ENCODE measurements at places on chromosomes 4 and X.

DNA sequence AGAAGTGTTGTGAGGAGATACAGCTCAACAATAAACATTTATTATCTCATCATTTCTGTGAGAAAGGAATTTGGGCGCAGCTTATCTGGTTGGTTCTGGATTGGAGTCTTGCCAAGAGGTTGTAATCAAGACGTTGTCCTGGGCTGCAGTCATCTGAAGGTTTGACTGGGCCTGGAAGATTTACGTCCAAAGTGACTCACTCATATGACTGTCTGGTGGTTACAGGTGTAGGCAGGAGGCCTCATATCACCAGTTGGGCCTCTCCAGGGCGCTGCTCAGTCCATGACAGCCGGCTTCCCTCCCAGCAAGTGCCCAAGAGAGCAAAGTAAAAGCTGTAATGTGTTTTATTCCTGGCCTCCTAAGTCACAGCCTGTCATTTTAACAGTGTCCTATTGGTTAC, 106.3 kb downstream of the USP46 start:
- no peak for DNase-seq

GRCh38 chrX:31038575-31039326, 33.1 kb downstream of the FTHL17 start:
- DNase-seq, result no peak

DNA sequence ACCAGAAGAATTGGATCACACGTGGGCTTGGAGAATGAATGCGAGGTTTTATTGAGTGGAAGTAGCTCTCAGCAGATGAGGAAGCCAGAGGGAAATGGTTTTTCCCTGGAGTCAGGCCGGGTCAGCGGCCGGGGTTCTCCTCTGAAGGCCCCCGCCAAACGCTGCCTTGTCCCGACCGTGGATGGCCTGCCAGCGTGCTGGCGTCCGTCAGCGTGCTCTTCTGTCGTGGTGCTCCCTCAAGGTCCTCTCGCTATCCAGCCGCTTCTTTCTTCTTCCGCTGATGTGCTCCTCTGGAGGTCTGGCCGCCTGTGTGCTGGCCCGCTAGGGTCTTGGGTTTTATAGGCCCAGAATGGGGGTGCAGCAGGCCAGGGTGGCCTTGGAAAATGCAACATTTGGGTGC, 632.2 kb downstream of the TRAM1L1 start:
- DNase-seq, result no peak

- DNase-seq, result no peak
Measured at GRCh38 chr4:77920371-77920770, 57.7 kb downstream of the MRPL1 start.

- no peak for DNase-seq
Measured at GRCh38 chr4:65311120-65311519, 359.2 kb downstream of the EPHA5 start.

DNA sequence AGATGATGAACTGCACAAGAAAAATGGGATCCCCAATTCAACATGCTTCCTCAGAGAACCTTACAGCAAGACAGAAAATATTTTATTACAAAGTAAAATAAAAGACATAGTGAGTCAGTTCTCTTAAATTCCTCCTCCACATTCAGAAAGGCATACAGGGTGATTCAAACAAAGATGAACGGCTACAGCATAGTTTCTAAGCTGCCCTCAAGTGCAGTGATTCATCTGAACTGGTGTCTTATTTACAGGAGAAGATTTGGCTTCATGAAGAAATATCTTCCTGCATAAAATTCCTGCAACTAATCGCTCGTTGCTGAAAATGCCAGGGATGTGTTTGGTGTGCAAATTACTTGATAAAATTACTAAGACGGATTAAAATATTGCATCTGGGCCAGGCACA, 103.6 kb downstream of the PRKX start:
- DNase-seq, result no peak

GRCh38 chrX:39244147-39244546, 442.9 kb downstream of the MID1IP1 start:
- no peak for DNase-seq

DNA sequence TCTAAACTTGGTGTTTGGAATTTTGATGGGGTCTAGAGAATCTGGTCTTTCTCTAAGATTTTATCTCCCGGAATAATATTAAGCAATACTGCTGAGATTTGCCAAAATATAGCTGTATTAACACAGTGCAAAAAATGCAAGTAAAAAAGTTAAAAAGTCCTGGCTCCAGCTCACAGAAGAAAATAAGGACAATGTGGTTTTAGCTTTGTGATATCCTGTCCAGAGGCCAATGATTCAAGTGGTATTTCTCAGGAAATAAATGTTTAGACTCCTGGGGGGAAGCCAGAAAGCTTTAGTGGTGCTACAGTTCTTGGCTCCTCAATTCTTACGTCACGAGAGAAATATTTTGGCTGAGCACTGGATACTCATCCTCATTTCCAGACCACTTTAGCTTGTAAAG, 40.9 kb upstream of the IL13RA2 start:
- DNase-seq, result no peak

DNA sequence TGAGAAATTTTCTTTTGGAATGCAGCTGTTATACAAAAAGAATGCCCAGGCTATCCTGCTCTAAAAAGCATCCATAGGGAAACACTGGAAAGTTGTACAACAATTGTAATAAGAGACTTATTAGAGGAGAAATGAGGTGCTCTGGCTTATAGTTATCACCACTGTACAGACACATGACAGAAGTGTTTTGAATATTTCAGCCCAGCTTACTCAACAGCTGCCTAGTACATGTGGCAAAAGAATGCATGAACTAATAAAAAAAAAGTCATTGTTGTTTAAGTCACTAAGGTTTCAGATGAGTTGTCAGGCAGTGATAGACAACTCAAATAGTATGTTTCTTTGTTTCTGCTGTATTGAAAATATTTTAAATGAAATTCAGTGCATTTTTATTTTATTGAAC, 307.7 kb downstream of the GPM6A start:
- no peak for DNase-seq

DNA sequence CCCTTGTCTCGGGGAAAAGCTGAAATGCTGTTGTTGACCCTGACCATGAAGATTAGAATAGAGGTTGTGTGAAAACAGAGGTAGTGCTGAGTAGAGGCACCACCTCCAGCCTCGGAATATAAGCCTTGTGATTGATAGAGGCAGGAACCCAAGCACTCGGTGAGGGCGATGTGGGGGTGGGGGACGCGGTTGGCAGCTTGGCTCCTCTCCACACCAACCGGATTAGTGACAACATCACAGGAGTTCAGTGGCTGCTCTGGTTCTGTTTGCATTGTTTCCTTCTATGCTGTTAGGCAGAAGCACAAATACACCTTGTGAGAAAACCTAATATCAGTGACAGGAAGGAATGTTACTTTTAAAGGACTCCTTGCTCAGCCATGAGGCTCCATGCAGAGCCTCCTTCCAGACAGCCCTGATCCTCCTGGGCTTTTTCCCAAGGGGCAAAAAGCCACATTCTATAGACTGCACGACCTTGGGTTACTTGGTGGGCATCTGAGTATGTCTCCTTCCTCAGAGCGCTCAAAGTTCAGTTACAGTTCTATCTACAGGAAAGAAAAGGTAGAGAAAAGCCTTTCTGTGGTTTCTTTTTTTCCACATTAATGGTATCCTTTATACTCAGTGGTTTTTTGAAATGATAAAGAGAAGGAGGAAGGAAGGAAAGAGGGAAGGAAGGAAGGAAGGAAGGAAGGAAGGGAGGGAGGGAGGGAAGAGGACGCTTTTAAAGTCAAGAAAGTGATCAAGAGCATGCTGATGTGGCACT, 150.4 kb upstream of the NOCT start:
- no peak for DNase-seq

- no peak for DNase-seq
Measured at GRCh38 chr4:71609167-71609566, 174.7 kb downstream of the GC start.

GRCh38 chrX:151912780-151913179, at the start of gene MAGEA4:
MAGEA4 (plus strand) TSS chrX:151912889; CDS start chrX:151923665, 10,776 bp downstream.
- no peak for DNase-seq

GRCh38 chrX:23435108-23435507, 100.5 kb downstream of the PTCHD1 start:
- no peak for DNase-seq

DNA sequence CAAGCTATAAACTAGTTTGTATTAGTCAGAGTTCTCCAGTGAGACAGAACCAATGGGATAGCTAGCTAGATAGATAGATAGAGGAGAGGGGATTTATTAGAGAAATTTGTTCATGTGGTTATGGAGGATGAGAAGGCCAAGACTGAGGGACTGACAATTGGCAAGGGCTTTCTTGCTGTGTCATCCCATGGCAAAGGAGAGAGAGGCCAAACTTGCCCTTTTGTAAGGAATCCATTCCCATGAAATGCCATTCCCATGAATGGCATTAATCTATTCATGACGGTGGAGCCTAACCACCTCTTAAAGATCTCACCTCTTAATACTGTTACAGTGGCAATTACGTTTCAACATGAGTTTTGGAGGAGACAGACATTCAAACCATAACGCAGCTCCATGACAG, 58.1 kb downstream of the LINC00632 start:
- DNase-seq, result no peak

DNA sequence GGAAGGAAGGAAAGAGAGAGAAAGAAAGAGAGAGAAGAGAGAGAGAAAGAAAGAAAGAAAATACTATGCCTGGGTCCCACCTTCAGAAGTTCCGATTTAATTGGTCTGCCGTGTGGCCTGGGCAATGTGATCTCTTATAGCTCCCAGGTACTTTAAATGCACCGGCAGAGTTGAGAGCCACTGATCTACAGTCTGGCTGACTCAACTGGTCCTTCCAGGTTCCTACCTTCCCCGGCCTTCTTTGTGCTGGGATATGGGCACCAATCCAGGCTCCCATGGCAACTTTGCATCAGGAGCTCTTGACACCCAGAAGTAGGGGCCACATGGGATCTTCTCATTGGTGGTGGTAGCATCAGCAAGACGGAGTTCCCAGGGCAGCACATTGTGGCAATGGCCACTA, 186.5 kb upstream of the ATP6AP2 start:
- DNase-seq, result no peak

GRCh38 chrX:100379388-100379986, 30.6 kb downstream of the PCDH19 start:
- no peak for DNase-seq

DNA sequence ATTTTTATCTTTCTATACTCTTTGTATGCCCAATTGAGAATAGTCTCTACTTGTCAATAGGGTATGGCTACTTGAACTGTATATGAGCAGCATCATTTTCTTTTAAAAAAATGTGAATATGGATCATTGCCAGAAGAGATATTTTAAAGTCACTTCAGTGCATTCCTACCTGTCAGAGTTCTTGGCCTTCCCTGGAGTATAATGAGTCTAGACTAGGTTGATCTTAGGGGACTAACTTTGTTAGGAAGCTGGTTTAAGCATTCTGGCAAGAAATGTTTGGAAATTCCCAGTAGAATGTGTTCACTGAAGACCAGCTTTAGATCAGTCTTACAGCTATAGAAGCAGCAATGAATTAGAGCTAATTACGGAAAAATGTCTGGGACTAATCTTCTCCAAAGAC, 178.2 kb downstream of the FAT4 start:
- DNase-seq, result no peak

DNA sequence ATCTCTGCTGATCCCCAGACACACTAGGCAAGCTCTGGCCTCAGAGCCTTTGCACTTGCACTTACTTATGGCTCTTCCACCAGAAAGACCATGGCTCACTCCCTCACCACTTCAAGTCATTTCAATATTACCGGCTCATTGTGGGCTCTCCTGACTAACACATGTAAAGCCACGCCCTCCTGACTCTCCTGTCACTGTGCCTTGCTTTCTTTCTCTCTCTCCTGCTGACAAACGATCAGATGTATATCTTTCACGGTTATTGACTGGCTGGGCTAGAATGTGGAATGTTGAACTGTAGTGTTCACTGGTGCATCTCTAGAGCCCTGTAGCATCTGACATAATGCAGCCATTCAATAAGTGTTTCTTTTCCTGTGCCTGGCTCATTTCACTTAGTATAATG, 425.1 kb downstream of the RAB28 start:
- DNase-seq, result no peak

- DNase-seq, result no peak
Measured at GRCh38 chr4:67320645-67321044, 224.7 kb downstream of the CENPC start.

- no peak for DNase-seq
Measured at GRCh38 chrX:22136711-22137110, 104.6 kb downstream of the PHEX start.

DNA sequence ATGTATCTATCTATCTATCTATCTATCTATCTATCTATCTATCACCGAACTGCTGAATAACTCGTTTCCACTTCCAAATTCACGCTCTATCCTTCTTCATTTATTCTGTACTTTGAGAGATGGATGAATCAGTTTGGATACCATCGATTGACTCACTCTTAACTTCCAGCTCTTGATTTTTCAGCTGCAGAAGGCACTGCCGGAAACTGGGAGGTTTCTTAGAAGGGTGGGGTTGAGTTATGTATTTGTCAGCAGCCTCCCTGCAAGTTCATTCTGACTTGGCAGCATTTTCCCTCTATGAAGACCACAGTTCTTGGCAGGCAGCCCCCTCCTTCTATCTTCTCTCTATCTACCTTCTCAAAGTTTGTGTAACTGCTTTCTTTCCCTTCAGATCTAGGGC, 112.0 kb upstream of the MAGEB18 start:
- no peak for DNase-seq

DNA sequence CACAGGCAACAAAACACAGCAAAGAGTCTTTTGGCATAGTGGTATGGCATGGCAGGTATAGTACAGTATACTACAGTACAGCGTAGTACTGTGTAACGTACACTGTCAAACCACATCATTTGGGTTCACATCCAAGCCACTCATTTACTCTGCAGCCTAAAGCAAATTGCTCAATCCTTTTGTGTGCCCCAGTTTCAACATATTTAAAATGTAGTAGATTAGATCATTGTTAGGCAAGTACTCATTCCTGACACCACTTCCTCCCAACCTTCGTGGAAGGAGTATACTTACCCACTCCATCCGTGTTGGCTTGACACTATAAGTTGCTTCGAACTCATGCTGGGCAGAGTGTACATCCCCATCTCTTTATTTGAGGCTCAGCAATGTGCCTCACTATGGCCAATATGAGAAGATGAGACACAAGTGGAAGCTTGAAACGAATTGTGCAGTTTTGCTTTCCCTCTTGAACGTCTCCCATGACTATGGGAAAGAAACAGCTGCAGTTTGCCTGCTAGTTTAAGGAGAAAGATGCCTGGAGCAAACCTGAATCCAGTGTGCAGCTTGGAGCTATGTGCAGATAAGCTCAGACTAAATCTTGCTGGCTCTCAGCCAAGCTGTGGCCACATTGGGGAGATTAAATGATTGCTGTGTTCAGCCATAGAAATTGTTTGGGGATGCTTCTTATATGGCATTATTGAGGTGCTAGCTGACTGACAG, 85.7 kb upstream of the TBL1X start:
- DNase-seq, result no peak
